ENCODE measurements at places on chromosomes 3 and 15.

- DNase-seq = peak; percentile 18
These were observed 4.5 kb upstream of the PARP15 start for GRCh38 chr3:122572940-122573412.

DNA sequence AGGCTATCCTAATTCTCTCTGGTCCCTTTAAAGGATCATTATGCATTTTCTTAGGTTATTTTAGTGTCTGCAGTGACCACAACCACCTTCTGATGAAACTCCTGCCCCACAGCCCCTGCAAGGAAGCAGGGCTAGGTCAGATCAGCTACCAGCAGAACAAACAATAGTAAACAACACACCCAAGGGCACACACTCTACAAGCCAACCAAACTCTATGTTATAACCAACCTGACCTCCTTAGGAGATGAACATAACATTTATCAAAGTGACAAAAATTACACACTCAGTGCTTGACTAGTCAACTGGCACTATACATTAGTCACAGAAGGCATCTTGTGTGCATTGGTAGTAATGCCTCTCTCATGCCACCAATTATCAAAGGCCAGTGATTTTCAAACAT lies 17.3 kb downstream of the DENND6A start:
- DNase-seq = no peak

DNA sequence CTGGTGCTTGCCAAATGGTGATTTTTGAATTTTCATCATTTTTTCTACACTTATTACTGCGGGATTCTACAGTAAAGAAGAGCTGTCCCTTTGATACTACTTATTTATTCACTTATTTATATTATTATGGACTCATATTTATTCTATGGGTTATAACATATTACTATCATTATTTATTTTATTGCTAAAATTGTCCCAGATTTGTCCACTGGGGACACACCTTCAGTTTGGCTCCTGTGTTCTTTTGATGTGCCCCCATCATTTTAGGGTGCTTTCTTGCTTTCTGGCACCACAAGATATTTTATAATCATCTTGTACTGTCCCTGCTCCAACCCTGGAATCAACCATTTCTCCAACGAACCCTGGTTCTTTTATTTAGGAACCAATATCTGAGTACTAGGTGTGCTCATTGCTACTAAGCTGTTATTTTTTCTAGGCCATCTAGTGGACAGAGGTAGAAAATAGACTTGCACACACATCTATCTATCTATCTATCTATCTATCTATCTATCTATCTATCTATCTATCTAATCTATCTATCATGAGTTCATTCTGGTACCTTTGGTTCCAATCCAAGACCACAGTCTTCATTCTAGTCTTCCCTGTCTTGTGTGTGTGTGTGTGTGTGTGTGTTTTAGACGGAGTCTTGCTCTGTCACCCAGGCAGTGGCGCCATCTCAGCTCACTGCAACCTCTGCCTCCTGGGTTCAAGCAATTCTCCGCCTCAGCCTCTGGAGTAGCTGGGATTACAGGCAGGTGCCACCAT lies 16.0 kb downstream of the SLC22A14 start:
- no peak for DNase-seq

- DNase-seq = no peak
These were observed 45.7 kb downstream of the PGBD4 start for GRCh38 chr15:34147371-34148140.

DNA sequence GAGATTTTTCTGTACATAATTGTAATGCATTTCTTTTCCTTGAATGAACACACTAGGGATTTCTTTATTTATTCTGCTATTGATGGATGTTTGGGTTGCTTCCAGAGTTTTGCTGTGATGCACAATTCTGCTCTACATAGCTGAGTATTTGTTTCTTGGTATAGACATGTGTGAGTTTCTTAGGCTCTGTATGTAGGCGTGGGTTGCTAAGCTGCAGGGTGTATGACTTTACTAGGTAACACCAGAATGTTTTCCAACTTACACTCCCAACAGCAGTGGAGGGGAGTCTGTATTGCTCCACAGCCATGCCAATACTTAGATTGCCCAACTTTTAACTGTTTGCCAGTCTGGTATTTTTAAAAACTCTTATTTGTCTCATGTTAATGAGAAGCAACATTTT lies 155.5 kb upstream of the TNIK start:
- DNase-seq = no peak

GRCh38 chr3:170723241-170723640 lies 137.4 kb upstream of the SLC7A14 start:
- DNase-seq = no peak

DNA sequence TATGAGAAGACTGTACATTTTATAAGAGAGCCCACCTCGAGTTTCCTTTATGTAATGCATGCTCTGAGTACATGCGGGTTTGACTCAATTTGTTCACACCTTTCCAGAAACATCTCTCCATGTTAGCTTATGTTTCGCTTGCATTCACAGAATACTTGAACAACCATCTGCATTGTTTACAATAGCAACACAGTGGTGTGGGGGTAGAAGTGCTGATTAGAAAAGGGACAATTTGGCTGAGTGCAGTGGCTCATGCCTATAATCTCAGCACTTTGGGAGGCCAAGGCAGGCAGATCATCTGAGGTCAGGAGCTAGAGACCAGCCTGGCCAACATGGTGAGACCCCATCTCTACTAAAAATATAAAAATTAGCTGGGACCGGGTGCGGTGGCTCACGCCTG lies 60.9 kb downstream of the NCEH1 start:
- DNase-seq = no peak

DNA sequence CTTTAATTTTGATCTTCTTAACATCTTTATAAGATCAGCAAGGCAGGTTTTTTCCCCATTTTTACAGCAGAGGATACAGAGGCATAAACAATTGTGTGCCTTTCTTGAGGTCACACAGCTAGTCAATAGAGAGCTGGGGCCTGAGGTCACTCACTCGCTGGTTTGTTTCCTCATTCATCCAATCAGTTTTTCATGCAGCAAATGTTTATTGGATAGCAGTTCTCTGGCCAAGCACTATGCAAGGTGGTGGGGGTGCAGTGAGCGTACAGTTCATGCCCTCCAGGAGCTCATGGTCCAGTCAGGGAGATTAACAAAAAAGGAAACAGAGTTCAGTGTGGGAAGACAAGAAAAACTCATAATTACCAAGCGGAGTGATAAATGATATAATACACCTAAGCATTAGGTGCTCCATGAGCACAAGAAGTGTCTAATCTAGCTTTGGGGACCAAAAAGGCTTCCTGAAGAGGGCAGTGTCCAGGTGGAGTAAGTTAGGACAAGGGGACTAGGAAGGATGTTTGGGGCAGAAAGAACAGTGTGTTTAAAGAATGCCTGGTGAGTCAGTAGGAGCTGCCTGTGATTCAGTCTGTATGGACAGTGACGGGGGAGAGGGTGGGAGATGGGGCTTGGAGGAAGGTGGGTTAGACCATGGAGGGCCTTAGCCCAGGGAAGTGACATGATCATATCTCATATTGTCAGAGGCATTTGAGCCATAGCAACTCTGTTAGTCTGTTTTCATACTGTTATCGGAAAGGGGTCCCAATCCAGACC lies 29.3 kb downstream of the MAP2K5 start:
- DNase-seq = no peak
